ENCODE measurements at places on chromosomes 1 and 21. TPM values are rescaled to one million over a fixed set of nuclear protein-coding genes. Genes with fewer than 3 reads are reported as not detected.

- no peak for DNase-seq
These were observed 38.1 kb downstream of the DISP3 start for GRCh38 chr1:11516961-11517635.

DNA sequence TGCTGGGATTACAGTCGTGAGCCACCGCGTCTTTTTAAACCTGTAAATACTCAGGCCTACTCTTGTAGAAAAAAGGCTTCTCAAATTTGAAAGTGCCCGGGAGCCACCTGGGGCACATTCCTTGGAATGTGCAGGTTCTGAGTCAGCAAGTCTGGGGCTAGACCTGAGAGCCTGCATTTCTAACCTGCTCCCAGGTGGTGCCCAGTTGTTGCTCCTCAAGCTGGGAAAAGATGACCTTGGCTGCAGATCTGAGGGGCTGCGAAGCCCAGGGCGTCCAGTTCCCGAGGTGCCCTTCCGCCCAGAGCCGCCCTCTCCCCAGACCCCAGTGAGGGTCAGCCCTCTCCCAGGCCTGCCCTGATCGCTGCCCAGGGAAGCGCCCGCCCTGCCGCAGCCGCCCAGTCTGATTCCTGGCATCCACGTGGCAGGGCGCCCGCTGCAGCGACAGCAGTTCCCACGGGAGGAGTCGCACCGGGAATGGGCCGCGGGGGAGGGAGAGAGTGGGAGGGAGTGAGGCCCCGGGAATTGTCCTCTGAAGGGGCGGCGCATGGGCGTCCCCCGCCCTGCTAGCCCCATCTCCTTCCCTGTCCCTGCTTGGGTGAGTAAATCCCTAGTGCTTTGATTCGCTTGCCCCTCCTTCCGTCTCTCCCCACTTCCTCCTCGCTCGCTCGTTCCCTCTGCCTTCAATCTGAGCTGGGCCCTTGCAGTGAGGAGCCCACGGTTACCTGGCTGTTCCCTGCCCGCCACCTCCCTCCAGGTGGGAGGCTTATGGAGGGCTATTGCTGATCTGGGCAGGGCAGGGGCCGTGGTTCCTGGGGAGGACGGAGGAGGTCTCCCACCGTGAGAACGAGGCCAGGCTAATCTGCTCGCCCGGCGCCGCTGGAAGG, 18.8 kb upstream of the TENT5B start:
- DNase-seq, result no peak

AHDC1 gene
- total RNA-seq, result 10.1 TPM

GRCh38 chr1:89632657-89633247, at the start of gene LRRC8C:
TSS of gene LRRC8C (plus strand) at chr1:89633120. CDS start at chr1:89686474, 53,354 bp downstream.
- DNase-seq, result peak; percentile 86

GRCh38 chr1:40860706-40861223, 1.4 kb downstream of the CITED4 start:
- DNase-seq, result no peak

- no peak for DNase-seq
These were observed 1.1 kb upstream of the ANKRD35 start for GRCh38 chr1:145886816-145887215.

GRCh38 chr1:201640624-201641023, 101.7 kb downstream of the NAV1 start:
- no peak for DNase-seq

DNA sequence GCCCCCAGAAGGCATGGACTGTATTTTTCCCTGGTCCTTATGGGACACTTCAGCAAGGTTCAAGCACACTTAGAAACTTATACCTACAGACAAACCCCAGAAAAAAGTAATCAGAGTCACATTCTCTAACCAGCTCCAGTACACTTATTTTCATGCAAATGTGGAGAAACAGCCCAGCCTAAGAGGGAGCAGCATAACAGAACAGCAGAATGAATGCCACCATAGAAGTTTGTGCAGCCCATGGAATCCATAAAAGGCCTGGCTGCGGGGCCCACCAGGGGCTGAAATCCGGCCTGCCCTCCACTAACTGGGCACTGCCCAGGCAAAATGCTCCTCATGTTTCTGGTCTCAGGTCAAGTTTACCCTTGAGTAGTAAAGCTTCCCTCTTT, 60.4 kb upstream of the ATP1A1 start:
- DNase-seq, result no peak

DNA sequence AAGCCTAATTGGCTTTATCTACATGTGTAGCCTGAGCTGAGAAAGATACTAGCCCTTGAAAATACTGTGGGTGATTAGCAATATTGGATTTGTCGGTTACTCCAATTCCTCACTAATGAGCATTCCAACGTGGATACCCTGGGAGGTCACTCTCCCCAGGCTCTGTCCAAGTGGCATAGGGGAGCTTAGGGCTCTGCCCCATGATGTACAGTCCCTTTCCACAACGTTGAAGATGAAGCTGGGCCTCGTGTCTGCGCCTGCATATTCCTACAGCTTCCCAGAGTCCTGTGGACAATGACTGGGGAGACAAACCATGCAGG, 2.6 kb downstream of the RCC1 start:
- DNase-seq, result no peak

DNA sequence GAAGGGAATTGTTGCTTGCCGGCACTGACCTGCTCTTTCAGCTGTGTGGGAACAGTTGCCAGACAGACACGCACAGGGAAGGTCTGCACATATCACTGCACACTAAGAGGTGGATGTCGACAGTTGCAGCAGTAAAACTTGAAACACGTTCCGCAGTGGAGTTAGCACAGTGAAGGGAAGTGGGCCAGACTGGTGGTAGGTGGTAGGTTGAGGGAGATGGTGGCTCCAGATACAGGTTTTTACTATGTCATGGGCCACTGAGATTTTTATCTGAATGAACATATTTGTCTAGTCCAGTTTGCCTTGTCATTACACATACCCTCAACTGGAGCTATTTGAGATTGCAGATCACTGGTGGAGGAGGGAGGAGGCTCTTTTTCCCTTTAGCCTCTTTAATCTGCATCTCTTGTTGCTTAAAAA, 13.5 kb downstream of the MRPS6 start:
- DNase-seq, result no peak

DNA sequence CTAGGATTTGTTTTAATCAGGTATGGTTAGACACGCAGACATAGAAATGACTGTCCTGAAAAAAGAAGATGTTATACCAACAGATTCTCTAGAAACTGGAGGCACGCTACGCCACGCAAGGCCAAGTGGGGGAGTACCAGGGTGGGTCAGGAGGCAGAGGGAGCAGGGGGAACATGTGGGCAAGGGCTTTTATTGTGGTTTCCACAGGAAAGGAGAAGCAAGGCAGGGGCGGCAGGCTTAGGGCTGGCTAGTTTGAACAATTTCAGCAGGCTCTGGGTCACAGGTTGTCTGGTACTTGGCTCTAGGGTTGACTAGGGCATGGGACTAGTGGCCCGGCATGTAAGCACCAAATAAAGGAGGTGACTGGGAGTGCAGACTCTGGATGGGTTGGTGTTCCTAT, 7.2 kb downstream of the MTARC2 start:
- no peak for DNase-seq

CHTOP gene
- 91.3 TPM for total RNA-seq

HSF2BP gene
- total RNA-seq, result 1.3 TPM

GBP1 gene
- total RNA-seq, result 52.8 TPM

DNA sequence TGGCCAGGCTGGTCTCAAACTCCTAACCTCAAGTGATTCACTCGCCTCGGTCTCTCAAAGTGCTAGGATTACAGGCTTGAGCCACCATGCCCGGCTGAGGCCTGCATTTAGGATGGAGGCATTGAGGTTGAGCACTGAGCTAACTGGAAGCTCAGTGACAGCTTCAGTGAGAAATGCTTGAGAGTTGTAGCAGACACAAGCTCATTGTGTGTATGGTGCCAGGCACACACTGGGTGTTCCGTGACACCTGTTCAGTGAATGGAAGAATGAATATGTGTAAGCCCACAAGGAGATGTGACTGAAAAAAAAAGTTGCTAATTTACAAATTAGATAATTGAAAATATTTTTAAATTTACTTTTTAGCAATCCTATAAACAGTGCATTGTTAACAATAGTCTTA, 21.8 kb downstream of the LURAP1 start:
- no peak for DNase-seq

CELSR2 gene
- total RNA-seq, result 1.2 TPM

- no peak for DNase-seq
These were observed 49.0 kb downstream of the LRRC53 start for GRCh38 chr1:74463333-74463988.

GRCh38 chr1:10615932-10616671, 141.4 kb downstream of the PEX14 start:
- DNase-seq, result no peak

SYNC gene
- total RNA-seq, result not detected

DNA sequence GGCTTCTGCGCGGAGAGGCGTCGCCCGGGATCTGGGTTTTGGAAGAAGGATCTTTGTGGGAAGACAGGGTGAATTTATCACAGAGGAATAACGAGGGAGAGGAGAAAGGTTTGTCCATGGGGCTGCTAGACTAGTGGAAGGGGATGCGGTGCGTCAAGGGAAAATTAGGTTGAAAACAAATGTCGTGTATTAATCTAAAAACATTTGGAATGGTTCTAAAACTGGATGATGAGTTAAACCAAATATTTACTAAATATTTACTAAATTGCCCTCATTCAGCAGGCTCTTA, 647 bp downstream of the RO60 start:
- no peak for DNase-seq

DNA sequence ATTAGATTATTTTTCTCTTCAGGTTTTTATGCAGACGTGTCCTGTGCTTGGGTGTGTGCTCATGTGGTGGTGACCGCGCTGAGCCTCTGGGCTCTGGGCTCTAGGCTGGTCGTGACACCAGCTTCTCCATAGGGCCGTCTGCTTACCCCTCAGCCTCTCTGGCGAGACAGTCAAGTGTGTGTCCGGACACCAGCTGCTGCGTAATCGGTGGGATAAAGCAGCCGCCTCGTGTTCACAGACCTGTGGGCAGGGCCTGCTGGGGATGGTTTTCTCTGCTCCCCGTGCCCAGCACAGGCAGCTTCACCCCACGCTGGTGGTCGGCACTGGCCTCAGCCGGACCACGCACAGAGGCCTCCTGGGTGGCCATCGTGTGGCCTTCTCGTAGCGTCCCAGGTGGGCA, 33.6 kb upstream of the DIP2A start:
- no peak for DNase-seq

- peak; percentile 69 for DNase-seq
These were observed 6.7 kb downstream of the LMO4 start for GRCh38 chr1:87335175-87335884.

DNA sequence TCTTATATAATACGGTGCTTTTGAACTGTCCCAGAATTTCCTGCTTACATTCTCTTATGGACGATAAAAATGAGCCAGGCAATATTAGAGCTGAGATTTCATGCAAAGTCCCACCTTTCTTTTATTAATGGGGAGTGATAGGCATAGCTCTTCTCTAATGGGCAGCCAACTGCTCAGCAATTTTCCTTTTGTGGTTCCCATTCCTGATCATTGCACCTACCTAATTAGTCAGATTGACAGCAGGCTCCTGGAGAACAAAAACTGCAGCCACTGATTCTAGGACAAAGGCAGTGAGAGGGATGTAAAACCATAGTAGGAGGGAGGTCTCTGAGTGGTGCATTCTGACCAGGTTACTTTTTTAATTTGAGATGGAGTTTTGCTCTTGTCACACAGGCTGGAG, 110.4 kb downstream of the UCK2 start:
- no peak for DNase-seq

CCDC27 gene
- not detected for total RNA-seq

FCRLB gene
- total RNA-seq, result 0.10 TPM

NID1 gene
- total RNA-seq, result 0.10 TPM

DNA sequence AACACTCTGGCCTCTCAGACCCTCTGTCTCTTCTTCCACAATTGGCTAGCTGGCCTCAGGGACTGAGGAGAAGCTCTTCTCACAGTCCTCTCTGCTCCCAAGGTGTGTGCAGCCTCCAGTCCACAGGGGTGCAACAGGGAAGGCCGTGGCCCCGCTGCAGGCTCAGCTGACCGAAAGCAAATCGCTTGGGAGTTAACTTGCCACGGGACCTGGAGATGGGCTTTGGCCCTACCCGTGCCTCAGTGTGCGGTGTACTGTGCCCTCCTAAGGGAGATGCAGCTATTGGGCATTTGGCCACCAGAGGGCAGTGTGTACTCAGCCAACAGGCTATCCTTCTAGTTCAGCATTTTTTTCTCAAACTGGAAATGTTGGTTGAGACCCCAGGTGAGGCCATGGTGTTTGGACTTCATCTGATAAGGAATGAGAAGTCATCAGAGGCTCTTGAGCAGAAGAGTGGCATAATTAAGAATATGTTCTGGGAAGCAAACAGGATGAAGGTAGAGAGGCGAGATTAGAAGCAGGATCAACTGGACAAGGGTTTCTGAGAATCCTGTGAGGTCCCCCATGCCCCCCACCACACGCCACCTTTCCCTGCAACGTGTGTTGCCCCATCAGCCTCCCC, 42.5 kb upstream of the TMEM125 start:
- DNase-seq, result peak; percentile 93

- DNase-seq, result no peak
These were observed 9.2 kb downstream of the LBR start for GRCh38 chr1:225418598-225418997.

DNA sequence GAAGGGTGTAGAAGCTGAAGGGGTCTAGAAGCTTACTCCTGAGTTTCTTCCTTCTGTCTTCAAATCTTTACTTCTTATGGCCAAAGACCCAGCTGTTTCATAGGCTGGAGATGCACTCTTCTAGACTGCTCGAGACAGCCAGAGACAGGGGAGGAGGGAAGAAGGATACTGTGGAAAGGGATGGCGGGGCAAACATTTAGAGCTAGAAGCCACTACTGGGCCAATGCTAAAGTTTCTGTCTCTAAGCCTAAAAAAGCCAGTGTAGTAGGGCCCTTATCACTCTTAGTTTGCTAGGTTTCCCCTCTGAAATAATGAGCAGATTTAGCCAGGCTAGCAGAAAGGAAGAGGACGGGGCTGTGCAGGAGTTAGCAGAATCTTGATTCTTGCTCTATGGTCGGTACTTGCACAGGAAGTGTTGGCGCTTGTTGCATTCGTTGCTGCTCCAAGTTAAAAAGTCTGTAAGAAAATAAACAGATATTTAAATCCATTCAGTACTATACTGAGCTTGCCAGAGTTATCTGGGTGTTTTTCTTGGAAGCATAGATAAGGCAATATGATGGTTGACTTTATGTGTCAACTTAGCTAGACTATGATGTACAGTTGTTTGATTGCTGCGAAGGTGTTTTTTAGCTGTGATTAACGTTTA, 16.9 kb downstream of the REG4 start:
- no peak for DNase-seq

HHAT gene
- total RNA-seq, result 3.6 TPM

F5 gene
- total RNA-seq, result 58.6 TPM

DNA sequence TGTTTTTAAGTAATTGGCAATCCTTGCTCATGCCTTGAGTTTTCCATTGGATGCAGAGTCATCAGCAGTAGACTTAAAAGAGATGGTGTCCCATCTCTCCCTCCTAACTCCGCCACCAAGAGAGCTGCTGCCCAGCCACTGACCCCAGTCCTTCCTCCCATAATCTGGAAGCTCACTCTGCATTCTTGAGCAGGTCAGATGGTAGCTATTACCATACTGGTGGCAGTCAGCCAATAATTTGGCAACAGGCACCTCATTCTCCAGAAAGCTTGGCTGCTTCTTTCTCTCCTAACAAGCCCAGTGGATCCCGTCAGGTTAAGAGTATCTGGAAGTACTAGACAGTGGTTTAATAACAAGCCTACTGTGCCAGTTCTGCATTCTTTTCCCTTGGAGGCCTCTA, 272.1 kb downstream of the ZNF648 start:
- no peak for DNase-seq

- DNase-seq, result no peak
These were observed 563.0 kb upstream of the NEGR1 start for GRCh38 chr1:72845381-72845780.

GRCh38 chr1:231618609-231619256, 7.9 kb upstream of the DISC1 start:
- DNase-seq, result no peak
